Fibroblast of skin of left quadriceps (primary cell): ENCODE measurements at places on chromosomes 6 and 20.

GRCh38 chr20:53698371-53698978 lies 104.8 kb upstream of the ZNF217 start:
- DNase-seq: no peak

GRCh38 chr6:21915707-21916260 lies 322.2 kb downstream of the SOX4 start:
- DNase-seq: peak; percentile 58

DNA sequence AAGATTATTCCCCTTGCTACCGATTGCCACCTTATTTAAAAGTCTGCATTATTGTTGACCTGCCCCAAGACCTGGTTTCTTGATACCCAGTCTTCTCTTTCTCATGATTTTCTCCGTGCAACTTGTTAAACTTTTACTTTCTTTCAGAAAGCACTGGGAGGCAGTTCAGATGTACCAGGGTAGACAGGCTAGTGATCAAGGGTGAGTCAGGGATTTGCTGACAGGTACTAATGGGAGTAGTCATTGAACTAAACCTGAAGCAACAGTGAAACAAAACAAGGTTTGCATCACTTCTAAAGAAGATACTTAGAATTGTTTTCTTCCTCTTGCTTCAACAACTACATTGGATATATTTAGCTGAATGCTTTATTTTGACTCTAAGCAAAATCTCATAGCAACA lies 124.4 kb downstream of the KCNQ5 start:
- DNase-seq: no peak

DNA sequence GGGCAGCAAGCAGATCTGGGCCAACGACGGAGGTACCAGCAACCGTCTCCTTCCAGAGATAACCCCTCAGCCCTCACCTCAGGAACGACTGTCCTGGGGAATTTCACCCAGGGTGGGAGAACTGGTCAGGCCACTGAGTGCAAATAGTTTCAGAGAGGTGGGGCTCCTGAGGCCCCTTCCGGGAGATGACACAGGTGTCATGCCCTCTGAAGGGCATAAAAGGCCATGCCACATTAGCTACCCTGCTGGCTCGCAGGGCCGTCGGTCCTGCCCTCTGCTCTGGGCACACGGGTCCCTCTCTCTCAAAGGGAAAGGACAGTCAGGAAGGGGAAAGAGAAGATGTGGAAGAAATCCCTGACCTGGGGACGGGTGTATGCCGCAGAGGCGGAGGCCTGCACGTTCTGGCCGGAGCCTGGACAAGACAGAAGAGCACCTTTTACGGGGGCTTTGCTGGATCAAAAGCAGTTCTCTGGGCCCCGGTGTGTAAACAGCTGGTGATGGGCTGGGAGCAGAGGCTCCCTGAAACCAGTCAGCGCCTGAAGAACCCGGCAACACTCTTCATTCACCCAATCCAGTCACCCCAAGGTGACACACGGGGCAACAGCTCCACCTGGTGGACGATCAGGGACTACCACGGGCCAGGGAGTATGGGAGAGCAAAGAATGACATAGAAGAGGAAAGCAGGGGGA lies 6.4 kb upstream of the TAF8 start:
- DNase-seq: peak; percentile 69

GRCh38 chr6:34695729-34696188 lies 808 bp downstream of the ILRUN start:
- DNase-seq: no peak
